ENCODE measurements at places on chromosomes 1 and 21.
A peak's percentile ranks its signal among the peaks of the same experiment; 100 is the strongest.

DNA sequence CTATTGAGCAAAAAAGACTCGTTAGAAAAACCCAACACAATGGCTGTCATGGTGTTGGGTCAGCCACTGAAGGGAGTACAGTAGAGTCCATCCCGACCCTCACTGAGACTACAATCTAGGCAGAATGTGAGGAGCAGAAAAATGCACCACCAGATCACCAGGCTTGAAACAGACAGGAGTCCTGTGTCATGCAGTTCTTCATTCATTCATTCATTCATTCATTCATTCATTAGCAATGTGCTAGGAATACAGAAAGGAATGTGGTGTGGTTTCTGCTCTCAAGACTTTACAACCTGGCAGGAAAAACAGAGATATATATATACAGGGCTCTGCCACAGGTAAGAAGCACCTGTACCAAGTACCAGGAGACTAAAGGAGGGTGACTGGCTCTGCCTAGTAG is 392.3 kb downstream of the OMA1 start:
- DNase-seq, result no peak

- DNase-seq, result no peak
Observed at GRCh38 chr1:211521102-211521815, 29.3 kb upstream of the RD3 start.

GRCh38 chr21:35400233-35400939 is 351.3 kb upstream of the RUNX1 start:
- DNase-seq, result peak; percentile 18

- no peak for DNase-seq
Observed at GRCh38 chr1:167447521-167448136, 70.7 kb downstream of the CD247 start.

- no peak for DNase-seq
Observed at GRCh38 chr1:147630447-147630846, 39.9 kb downstream of the ACP6 start.

DNA sequence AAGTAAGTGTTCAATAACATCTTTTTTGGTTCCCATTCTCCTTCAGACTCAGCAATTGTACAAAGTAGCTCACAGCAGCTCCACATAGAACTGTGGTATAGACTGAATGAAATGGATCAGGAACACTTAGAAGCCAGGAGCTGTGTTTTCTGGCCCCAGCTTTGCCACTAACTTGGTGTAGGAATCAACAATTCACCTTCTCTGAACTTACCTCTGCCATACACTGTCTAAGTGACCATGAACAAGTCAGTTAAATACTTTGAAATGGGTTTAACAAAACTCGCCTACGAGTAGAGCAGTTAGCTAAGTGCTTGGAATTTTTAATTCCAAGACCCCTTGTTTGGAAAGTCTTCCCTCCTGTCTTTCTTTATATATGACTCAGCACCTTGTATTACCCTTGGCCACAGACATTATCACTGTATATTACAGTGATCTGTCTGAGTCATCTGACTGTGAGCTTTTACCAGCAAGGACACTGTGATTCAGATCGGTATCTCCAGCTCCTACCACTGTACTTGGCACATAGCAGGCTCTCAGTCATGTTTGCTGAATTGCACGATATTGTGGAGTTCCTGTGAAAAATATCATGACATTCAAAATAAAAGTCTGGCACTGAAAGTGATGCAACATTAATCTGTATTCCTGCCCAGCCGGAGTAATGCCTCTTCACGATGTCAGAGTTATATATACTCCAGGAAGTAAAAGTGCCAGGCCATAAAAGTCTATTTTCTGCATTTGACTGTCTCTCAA is 101.7 kb upstream of the BEND5 start:
- DNase-seq, result no peak

- no peak for DNase-seq
Observed at GRCh38 chr21:37455504-37455911, 88.9 kb downstream of the DYRK1A start.

DNA sequence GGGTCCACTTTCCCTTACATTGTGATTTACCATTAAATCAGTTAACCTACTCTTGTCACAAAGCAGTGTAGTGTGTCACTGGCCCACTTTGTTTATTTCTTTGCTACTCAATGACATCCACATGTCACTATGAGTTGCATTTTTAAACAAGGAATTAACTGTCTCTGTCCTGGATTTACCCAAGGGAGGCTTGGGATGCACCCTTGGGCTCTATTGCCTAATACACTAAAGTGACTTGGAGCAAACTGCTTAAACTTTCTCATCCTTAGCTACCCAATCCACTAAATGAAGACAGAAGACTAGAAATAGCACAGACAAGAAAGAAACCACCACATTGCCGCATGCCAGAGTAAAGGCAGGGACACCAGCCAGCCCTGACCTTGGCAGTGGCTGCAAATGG is 136.2 kb upstream of the TIAM1 start:
- DNase-seq, result no peak

- DNase-seq, result no peak
Observed at GRCh38 chr1:63322944-63323864, 837 bp downstream of the FOXD3 start.

- DNase-seq, result no peak
Observed at GRCh38 chr1:180594723-180595122, 36.0 kb downstream of the OVAAL start.

GRCh38 chr1:192941722-192942411 is 117.3 kb downstream of the UCHL5 start:
- DNase-seq, result no peak

DNA sequence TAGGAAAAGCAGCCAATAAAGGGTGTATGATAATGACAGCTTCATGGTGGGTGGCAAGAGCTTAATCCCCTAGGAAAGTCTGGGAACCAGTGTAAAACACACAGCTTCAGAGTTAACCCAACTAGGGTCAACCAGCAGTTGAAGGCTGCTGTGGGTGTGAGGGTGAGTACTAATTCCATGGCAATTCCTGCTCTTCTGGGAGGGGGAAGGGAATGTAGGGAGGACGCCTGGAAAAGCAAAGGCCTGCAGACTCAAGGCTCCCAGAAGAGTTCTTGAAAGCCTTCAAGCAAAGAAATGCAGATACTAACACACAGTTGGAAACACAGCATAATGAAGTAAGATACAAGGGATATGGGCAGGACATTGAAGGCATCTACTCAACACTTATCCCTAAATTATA is 28.1 kb downstream of the TTLL7 start:
- DNase-seq, result no peak

- DNase-seq, result peak; percentile 51
Observed at GRCh38 chr21:41768437-41769042, 1.7 kb upstream of the RIPK4 start.

- no peak for DNase-seq
Observed at GRCh38 chr1:19037659-19038058, 81.2 kb upstream of the IFFO2 start.

DNA sequence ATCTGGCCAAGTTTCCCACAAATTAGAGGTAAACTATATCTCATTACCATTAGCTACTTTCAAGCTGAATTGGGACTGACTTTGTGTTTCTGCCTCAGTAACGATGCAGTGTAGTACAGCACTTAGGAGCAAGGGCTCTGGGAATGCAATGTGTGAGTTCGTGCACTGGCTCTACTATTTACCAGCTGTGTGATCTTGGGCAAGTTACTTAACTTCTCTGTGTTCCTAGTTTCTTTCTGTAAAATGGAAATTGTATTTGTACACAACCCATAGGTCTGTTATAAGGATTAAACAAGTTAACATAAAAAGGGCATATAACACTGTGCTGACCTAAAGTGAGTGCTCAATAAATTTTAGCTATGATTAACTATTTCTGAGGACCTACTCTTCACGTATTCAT is 65.0 kb upstream of the CSF1 start:
- no peak for DNase-seq

DNA sequence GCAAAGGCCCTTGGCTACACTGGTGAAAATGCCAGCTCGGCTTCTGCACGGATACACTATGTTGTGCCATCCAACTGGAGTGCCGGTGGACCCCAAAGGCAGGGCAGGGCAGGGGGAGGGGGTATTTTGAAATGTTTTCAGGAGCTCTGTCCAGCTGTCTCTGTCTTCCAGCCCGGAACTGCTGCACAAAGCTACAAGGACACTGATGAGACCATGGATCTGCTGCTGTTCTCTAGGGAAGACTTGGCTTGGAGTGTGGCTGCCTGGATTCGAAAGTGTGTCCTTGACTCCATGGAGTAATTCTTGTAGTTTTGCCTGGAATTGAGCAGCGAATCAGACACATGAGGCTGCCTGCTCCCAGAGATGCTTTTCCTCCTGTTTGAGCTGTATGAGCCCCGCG is 42.4 kb downstream of the TTC39A start:
- no peak for DNase-seq

DNA sequence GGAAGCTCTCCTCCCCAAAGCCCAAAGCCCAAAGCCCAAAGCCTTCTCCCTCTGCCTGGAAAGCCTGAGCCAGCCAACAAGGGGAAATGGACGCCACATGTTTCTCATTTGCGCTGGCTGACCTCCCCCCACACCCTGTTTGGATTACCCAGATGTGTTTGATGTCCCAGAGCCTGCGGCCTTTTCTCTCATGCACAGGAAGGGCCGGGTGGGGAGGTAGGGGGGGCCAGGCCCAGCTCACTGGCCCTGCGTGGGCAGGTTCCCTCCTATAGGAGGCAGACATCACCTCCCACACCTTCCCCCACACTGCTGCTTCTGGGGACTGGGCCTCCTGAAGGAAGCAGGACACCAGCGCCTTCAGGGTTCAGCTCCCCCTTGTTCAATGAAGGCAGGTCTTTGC is 116.3 kb downstream of the NAV1 start:
- DNase-seq, result no peak

GRCh38 chr21:39016740-39017315 is 166.4 kb downstream of the PSMG1 start:
- DNase-seq, result no peak

DNA sequence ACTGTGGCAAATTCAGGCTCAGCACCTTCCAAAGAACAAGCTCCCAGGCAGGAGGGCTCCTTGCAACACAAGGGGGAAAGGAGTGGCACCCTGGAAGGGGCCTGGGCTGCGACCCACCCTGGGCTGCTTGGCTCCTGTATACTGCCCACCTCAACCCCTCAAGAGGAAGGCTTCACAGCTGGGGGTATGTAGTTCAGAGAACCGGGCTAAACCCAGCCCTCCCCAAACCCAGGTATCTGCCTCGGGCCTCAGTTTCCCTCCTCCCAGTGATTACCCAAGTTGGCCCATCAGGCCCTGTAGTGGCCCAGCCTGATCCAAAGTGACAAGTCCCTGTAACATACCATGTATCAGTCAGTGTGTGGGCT is 7.5 kb downstream of the TENT5B start:
- DNase-seq, result no peak

- no peak for DNase-seq
Observed at GRCh38 chr1:184640505-184640904, 114.2 kb downstream of the EDEM3 start.

- no peak for DNase-seq
Observed at GRCh38 chr1:162206300-162206699, 136.8 kb downstream of the NOS1AP start.

GRCh38 chr1:90986953-90987352 is 34.9 kb downstream of the ZNF644 start:
- no peak for DNase-seq

DNA sequence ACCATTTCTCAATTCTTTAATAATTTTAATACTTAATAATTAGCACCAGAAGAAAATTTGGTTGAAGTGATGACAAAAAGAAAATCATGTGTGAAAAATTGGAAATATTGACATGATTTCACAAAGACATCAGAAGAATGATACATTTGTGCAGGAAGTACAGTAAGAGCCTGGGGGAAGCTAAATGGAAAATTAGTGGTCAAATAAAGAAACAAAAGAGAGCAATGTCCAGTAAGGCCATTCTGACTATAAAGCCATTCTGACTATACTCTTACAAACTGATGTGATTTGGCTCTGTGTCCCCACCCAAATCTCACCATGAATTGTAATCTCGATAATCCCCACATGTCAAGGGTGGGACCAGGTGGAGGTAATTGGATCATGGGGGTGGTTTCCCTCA is 48.6 kb upstream of the KCNE1 start:
- DNase-seq, result no peak

- DNase-seq, result no peak
Observed at GRCh38 chr1:3134381-3135072, 65.5 kb downstream of the PRDM16 start.

GRCh38 chr1:52798331-52798730 is 44.2 kb upstream of the ZYG11A start:
- no peak for DNase-seq

GRCh38 chr1:95854457-95854856 is 620.4 kb downstream of the RWDD3 start:
- DNase-seq, result no peak

- no peak for DNase-seq
Observed at GRCh38 chr1:41864471-41865040, 54.2 kb downstream of the HIVEP3 start.

GRCh38 chr1:219020386-219020785 is 153.3 kb upstream of the LYPLAL1 start:
- DNase-seq, result no peak

GRCh38 chr1:156612666-156613065 is 6.5 kb upstream of the HAPLN2 start:
- DNase-seq, result no peak

Measured in breast epithelium (tissue), 4 donors.